ENCODE measurements at places on chromosomes 3 and 15. TPM values are rescaled to one million over a fixed set of nuclear protein-coding genes. Genes with fewer than 3 reads are reported as not detected.

The CA12 gene
- total RNA-seq: 42.1 TPM

The FEZF2 gene
- not detected for total RNA-seq

The ATP13A5 gene
- not detected for total RNA-seq

The KLHL40 gene
- total RNA-seq: not detected

The DZIP1L gene
- 29.4 TPM for total RNA-seq

Data from smooth muscle cell of bladder (primary cell).